ENCODE measurements at places on chromosomes 7 and 10. TPM values are rescaled to one million over a fixed set of nuclear protein-coding genes. Genes with fewer than 3 reads are reported as not detected.

SLC26A3 gene
- not detected for total RNA-seq

FKBP6 gene
- total RNA-seq: not detected

CCDC146 gene
- 13.4 TPM for total RNA-seq

ZNF853 gene
- 4.2 TPM for total RNA-seq

SORCS3 gene
- total RNA-seq: 0.14 TPM

CAV2 gene
- not detected for total RNA-seq

DYNC1I1 gene
- not detected for total RNA-seq

CDK6 gene
- total RNA-seq: 16.7 TPM

PITRM1 gene
- 82.5 TPM for total RNA-seq

ASB4 gene
- total RNA-seq: not detected

Measured in CD8-positive, alpha-beta T cell (primary cell).